ENCODE measurements at places on chromosomes 12 and 14.
A peak's percentile ranks its signal among the peaks of the same experiment; 100 is the strongest.

DNA sequence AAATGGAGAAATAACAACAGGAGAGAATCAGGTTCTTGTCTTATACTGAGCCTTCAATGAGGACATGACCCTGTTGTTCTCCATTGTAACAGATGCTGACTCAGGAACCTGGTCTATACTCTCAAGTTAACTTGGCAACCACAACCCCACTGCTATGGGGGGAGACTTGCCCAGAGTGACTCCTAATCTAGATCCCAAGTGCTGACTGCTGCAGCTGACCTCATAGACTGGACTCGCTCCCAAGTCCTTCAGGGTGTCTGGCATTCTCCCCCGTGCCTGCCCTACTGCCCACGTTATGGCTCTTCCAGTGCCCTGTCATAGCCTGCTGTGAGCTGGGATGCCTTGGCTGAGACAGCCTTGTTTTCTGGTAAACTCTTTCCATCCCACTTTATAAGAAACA lies 37.1 kb downstream of the NID2 start:
- peak; percentile 73 for DNase-seq

DNA sequence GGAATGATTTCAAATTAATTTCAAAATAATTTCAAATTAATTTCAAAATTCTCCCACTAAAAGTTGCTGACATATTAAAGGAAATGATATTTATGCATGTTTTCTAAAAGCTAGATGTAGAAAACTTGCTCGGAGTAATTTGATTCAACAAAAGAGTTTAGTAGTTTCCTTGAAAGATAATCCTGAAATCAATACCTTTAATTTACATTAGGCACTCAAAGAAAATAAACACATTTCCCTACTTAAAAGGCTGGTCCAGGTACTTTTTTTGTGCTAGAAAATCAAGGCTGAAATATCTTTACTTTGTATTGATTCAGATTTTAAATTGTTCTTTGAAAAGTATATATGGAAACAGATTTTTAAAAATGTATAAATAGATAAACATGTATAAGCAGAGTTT lies 370.5 kb downstream of the RAD51B start:
- DNase-seq, result no peak

DNA sequence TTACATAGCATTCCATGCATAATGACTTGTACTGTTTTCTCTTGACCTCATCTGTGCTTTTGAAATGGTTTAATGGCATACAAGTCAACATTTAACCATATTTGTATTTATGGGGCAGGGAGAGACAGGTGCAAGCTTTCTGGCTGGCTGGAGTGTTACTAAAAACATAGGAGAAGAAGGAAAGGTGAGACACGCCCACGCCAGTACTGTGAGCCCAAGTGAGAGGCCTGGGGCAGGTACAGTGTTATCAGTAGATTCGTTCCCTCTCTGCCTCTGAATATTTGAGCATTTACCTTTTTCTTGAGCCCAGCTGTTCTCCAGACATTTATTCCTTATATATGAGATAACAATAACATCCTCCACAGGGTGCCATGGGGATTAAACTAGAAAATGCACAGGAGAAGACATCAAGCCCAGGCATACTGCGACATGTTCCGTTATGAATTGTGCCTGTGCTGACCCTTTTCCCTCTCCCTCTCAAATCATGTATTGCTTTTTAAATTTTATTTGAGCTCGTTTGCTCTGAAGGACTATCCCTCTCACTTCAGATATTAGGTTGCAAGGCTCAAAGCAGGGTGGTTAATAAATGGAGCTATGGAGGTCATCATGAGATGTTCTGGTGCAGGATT lies 34.6 kb upstream of the TUBA1C start:
- DNase-seq, result no peak

GRCh38 chr12:94545935-94546771 lies 86.5 kb upstream of the CEP83 start:
- DNase-seq, result peak; percentile 77

DNA sequence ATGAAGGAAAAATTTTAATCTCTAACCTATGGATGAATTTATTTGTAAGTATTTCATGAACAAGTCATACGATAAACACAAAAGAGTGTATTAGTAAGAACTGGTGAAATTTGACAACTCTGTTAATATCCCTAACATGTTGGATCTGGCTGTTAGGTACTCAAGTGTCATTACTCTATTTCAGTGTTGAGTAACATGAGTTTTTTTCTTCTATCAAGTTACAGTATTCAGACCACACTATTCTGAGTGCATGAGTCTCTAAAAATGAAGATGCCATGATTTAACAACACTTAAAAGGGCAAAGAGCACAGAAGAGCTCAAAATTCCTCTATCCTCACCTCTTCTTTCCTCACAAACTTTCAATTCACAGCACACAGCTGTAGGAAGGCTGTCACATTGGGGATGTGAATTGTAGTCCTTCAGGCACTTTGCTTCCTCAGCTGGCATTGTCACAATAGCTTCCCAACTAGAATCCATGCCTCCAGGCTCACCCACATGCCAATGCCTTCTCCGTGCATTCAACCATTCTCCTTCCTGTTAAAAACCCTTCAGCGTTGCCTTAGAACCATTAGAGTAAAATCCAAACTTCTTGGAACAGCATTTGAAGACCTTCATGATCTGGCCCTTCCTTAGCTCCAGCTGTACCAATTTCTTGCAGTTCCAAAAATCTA lies 73.7 kb upstream of the DBX2 start:
- no peak for DNase-seq

DNA sequence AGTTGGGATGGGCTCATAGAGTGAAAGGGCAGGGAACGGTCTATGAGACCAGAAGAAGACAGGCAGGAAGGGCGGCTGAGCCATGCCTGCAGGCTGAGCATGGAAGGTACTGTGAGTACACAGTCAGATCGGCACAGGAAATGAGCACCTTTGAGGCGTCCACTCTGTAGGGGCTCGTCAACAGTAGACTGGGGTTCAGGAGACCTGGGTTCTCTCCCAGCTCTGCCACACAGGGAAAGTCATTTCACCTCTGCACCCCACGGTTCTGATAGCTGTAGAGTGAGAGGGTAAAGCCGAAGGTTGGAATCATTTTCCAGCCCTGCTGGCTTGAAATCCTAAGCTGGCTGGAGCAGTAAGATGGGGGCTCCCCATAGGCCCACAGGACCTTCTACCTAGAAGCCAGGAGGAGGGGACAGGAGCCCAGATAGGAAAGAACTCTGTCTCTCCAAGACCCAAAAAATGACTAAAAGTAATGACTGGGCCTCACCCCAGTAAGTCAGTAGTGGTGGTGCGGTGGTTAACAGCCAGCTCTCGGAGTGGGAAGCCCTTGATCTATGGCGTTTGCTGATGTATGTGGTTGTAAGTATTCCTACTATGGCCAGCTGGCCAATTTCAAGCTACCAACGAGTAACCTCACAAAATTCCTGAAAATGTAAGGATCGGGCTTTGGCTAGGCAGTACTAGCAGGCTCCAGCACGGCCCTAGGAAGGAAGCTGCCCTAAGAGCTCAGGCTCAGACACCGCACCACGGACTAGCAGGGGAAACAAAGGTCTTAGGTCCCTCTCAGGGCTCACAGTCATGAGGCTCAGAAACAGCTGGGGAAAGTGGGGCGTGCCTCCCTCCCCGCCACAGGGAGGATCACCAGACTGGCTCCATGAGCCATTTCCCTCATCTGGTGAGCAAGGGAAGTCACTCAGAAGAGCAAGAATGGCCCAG lies 10.3 kb upstream of the CD27 start:
- no peak for DNase-seq

DNA sequence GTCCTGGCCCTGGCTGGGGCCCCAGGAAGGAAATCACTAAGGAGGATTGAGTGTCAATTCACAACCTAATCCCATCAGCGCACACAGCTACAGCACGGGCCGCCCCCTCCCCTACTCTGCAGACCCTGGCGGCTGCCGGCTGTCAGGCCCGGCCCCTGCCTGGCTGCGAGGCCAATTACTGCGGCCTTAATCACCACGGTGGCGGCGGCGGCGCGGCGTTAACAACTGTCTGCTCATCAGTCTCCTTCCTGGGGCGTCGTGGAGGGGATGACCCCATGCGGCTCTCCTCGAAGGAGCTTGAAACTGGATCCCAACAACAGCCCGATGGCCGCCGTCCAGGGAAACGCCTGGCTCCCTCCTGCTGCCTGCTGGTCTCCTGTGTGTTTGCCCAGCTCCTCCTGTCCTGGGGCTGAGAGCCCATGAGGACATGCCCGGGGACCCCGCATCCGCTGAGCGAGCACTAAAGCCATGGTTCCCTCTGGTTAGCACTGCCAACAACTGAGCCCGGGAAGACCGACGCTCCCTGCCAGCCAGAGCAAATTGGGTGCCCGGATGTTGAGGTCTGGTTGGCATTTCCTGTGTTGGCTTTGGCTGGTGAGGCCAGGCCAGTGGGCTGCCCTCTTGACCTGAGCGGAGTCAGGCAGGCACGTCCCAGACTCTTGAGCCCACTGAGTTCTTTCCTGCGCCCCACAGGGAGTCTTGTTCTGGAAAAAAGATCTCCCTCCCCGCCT lies 21.8 kb upstream of the EIF2B2 start:
- DNase-seq, result peak; percentile 89

- DNase-seq, result no peak
Observed at GRCh38 chr12:54240971-54241588, 38.8 kb downstream of the CBX5 start.

DNA sequence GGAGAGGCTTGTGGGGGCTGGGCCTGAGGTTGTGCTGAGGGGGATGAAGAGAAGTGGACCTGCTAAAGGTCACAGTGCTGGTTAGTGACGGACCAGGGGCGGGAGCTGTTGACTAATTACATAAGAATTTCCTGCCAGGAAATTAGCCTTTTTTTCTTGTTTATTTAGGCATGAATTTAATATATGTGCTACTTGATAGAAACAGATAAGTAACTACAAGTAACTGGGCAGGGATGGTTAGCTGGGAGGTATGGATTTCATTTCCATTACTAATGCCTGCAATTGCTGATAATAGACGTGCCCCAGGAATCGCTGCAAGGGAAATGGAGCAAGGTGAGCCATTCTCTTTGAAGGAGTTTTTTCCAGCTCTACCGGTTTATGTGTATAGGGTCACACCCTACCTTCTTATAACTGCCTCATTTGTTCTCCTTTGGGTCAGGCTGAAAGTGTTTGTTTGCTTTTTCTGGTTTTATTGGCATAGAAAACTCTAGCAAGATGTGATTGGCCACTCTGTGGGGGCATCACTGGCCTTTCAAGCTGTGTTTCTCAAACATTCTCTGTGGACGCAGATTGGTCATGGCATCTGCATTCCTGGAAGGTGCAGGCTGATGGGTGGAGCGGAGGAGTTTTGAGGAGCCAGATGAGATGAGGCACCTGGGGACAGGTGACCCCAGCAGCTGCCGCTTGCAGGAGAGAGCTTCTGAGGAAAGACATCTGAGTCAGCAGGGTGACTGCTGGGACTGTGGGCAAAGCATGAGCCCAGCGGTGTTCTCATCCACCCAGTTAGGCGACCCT lies 19.0 kb upstream of the GPRC5A start:
- peak; percentile 63 for DNase-seq

GRCh38 chr14:79011920-79012204 lies 841.7 kb downstream of the NRXN3 start:
- no peak for DNase-seq

GRCh38 chr12:33486058-33486457 lies 46.4 kb upstream of the SYT10 start:
- DNase-seq, result no peak

GRCh38 chr14:60707858-60708257 lies 16.3 kb downstream of the SIX4 start:
- no peak for DNase-seq

- peak; percentile 54 for DNase-seq
Observed at GRCh38 chr14:69346710-69347109, 51.4 kb downstream of the ERH start.

DNA sequence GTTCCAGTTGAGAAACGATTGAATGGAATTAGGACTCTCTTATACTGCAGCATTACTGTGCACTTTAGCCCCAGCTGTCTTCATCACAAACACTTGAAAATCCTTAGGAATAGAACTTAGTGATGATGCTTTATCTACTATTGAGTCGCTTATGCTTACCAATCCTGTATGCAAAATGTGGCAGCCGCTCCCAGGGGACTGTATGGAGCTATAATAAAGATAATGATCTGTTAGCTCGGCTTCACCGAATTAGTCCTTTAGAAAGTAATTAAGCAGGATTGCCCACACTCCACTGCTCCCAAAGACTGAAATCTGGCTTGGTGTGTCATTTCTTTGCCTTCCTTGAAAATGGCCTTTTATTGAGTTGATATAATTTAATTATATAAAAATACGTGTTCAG lies 10.6 kb downstream of the EML1 start:
- DNase-seq, result no peak

GRCh38 chr14:68947802-68948201 lies 31.3 kb downstream of the ACTN1 start:
- peak; percentile 65 for DNase-seq

DNA sequence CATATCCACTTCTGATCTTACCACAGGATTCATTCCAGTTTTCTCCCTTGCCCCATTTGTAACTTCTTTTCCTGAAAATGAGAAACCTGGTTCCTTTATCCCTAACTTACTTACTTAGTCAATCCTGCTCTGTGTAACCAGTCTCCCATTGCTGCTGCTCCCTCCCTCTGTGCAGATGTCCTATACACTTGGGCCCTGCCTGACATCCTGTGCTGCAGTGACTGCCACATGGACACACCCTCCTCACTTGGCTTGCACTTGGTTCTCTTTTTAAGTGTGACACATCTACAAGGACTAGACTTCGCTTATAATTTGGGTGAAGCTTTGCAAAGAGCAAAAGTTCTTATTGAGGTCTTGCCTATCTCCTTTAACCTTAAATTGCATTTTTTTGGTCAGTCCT lies 51.4 kb downstream of the FGD4 start:
- DNase-seq, result no peak

DNA sequence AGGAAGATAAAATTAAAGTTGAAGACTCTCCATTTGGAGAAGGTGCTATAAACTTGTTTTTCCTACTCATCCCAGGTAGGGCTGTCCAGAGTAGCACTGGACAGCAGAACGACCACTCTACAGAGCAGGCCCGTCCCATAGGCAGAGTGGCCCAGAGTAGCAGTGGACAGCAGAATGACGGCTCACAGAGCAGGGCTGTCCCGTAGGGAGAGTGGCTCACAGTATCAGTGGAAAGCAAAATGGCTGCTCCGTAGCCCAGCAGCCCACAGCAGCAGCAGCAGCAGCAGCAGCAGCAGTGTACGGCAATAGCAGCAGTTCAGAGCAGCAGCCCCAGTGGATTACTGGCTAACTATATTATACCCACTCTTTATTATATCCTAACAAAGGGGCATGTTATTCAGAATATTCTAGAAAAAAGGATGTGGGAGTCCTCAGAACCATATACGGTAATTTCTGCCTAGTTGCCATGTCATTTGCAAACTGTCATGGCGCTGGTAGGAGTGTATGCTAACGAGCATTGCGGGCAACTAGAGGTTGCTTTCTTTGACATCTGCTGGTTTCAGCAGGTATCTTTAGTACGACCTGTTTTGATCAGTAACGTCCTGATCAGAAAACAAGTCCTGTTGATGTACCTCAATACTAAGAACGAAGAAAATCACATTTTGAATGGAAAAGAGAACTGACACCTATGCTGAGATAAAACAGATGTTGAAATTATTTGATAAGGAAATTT lies 567.3 kb downstream of the SLC16A7 start:
- DNase-seq, result no peak

- DNase-seq, result no peak
Observed at GRCh38 chr12:13627536-13627935, 353.9 kb downstream of the GRIN2B start.
